Neural progenitor cell (in vitro differentiated cells): ENCODE measurements at places on chromosomes 1 and 21. TPM values are rescaled to one million over a fixed set of nuclear protein-coding genes. Genes with fewer than 3 reads are reported as not detected.

ITLN2 gene
- not detected in 2 replicates for total RNA-seq

SV2A gene
- 31.6 and 47.1 TPM in 2 replicates for total RNA-seq

WDR64 gene
- total RNA-seq, result not detected in 2 replicates

YRDC gene
- 12.9 and 17.4 TPM in 2 replicates for total RNA-seq

NUP133 gene
- total RNA-seq, result 65.3 and 89.3 TPM in 2 replicates

HSPB7 gene
- total RNA-seq, result not detected in 2 replicates

SLC1A7 gene
- not detected in 2 replicates for total RNA-seq

KANK4 gene
- 0.40 TPM in 1 of 2 replicates, not detected in the other for total RNA-seq

ZNF362 gene
- 10.9 and 27.9 TPM in 2 replicates for total RNA-seq

SYNC gene
- total RNA-seq, result not detected in 2 replicates

CHRM3 gene
- total RNA-seq, result 2.4 and 4.5 TPM in 2 replicates

SH2D1B gene
- total RNA-seq, result not detected in 2 replicates

EXO1 gene
- 32.2 and 54.8 TPM in 2 replicates for total RNA-seq

CHI3L2 gene
- not detected in 2 replicates for total RNA-seq

PALMD gene
- total RNA-seq, result not detected in 2 replicates

CHML gene
- total RNA-seq, result 31.4 and 43.6 TPM in 2 replicates

PTCH2 gene
- 0.09 TPM in 1 of 2 replicates, not detected in the other for total RNA-seq

LRRC7 gene
- 0.25 TPM in 1 of 2 replicates, not detected in the other for total RNA-seq

TMEM9 gene
- 109 and 187 TPM in 2 replicates for total RNA-seq

LEFTY2 gene
- total RNA-seq, result not detected in 2 replicates

TSHB gene
- total RNA-seq, result not detected in 2 replicates

FAM163A gene
- total RNA-seq, result 0.11 and 0.40 TPM in 2 replicates

APP gene
- total RNA-seq, result 292 and 306 TPM in 2 replicates

OR10J1 gene
- not detected in 2 replicates for total RNA-seq

PRDM16 gene
- 1.9 and 2.0 TPM in 2 replicates for total RNA-seq

BSND gene
- total RNA-seq, result not detected in 2 replicates

MYOG gene
- total RNA-seq, result not detected in 2 replicates

LRRC40 gene
- 48.6 and 88.1 TPM in 2 replicates for total RNA-seq

SLC16A4 gene
- total RNA-seq, result 0.28 and 0.56 TPM in 2 replicates

CD247 gene
- total RNA-seq, result 1.3 and 1.5 TPM in 2 replicates

FBXO44 gene
- 5.3 and 18.2 TPM in 2 replicates for total RNA-seq

DEPDC1 gene
- total RNA-seq, result 83.8 and 144 TPM in 2 replicates

FNBP1L gene
- total RNA-seq, result 114 and 162 TPM in 2 replicates

HOOK1 gene
- total RNA-seq, result 9.3 and 12.1 TPM in 2 replicates

SPATA46 gene
- total RNA-seq, result not detected in 2 replicates

FDPS gene
- total RNA-seq, result 215 and 266 TPM in 2 replicates

XCL1 gene
- 0.59 TPM in 1 of 2 replicates, not detected in the other for total RNA-seq

COL8A2 gene
- total RNA-seq, result 0.06 TPM in 1 of 2 replicates, not detected in the other

SELL gene
- not detected in 2 replicates for total RNA-seq

PAQR6 gene
- total RNA-seq, result 5.0 and 8.5 TPM in 2 replicates

TMPRSS3 gene
- not detected in 2 replicates for total RNA-seq

AIRE gene
- total RNA-seq, result not detected in 2 replicates

CD55 gene
- 9.0 and 11.5 TPM in 2 replicates for total RNA-seq

TDRD5 gene
- total RNA-seq, result 0.09 TPM in 2 replicates

TNFRSF1B gene
- total RNA-seq, result 0.04 and 0.22 TPM in 2 replicates

COL6A1 gene
- total RNA-seq, result 12.6 and 52.2 TPM in 2 replicates

SLC25A34 gene
- 0.34 and 2.2 TPM in 2 replicates for total RNA-seq

PRKAA2 gene
- 16.9 and 25.8 TPM in 2 replicates for total RNA-seq

SERPINC1 gene
- total RNA-seq, result not detected in 2 replicates
